Esophagus muscularis mucosa (tissue), 4 donors: ENCODE measurements at places on chromosomes 13 and 19. TPM values are rescaled to one million over a fixed set of nuclear protein-coding genes. Genes with fewer than 3 reads are reported as not detected.

Gene SPTBN4
- 6.4 TPM for total RNA-seq

Gene ANGPTL4
- total RNA-seq: 37.9 TPM

Gene CYP4F11
- 0.66 TPM for total RNA-seq

DNA sequence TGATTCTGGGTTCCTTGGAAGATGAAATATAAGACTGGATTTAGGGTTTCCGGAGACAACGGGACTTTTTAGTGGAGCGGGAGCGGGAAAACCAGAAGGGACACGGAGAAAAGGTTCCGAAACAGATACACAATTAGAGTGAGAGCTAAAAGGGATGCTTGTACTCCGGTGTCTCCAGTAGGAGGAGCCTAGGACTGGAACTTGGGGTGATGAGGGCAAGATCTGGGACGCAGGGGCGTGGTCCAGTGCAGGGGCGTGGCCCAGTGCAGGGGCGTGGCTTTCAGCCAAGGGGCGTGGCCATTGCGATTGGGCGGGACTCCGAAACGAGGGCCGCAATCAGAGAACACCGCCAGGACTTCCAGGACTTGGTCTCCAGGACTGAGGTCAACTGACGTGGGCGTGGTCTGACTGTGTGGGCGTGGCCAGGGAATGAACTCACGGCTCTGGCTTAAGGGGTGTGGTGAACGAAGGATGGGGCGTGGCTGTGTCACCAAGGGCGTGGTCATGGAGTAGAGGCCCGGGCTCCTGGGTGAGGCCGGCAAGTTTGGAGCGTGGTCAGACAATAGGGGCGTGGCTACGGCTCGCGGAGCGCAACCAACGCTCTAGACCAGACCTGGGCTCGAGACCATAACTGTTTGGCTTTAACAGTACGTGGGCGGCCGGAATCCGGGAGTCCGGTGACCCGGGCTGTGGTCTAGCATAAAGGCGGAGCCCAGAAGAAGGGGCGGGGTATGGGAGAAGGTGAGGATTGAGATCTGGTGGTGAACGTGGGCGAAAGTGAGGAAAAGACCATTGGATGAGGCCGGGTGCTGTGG lies at the start of gene DKKL1:
DKKL1 (plus strand) TSS at position 610 of the 815 bp plus-strand sequence; CDS start at position 732, 122 bp downstream.
- DNase-seq: peak; percentile 100
- H3K27me3 ChIP-seq: no peaks in the 10 kb centered on the region
- H3K4me1 ChIP-seq: peaks cover 38% of the 10 kb centered on the region
- peak within 1 kb of the TSS; percentile 95 for H3K27ac ChIP-seq
- H3K36me3 ChIP-seq: peaks cover 14% of the 10 kb centered on the region

DNA sequence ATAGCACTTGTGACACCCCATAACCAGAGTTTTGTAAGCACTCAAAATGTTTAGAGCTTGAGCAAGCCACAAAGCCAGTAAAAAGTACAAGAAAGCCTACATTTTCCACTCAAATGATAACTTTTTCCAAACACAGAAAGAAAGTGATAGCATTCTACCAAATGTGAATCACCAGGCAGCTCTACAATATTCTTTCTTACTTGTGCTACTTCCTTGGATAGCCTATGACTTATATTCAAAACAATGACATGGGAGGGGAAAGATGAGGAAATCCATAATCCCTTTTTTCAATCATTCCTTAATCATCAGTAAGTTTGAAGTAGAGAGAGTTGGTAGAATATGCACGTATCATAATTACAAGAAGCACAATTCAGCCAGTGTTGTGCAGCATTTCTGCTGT lies 650.8 kb upstream of the PCDH9 start:
- H3K27ac ChIP-seq: no peak overlapping the region
- no peaks in the 10 kb centered on the region for H3K36me3 ChIP-seq
- DNase-seq: no peak
- no peak overlapping the region for H3K4me3 ChIP-seq
- no peaks in the 10 kb centered on the region for H3K4me1 ChIP-seq

DNA sequence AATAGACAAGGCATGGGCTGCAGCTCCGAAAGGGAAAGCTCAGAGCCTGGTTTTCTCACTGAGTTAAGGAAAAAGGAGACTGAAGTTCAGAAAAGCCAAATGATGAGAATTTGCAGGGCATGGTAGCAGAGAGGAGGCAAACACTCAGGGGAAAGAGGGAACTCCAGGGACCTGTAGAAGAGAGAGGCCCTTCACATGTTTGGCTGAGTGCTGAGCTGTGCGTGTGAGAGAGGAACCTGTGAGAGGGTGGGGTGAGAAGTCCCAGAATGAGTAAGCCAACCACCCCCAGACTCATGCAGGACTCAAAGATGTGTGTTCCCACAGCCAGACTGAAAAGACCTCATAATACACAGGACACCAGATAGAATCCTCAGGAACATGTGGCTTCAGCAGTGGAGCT lies 2.8 kb upstream of the CRYL1 start:
- no peak for DNase-seq
- peaks cover 26% of the 10 kb centered on the region for H3K4me1 ChIP-seq
- no peak overlapping the region for H3K4me3 ChIP-seq
- H3K27ac ChIP-seq: no peak overlapping the region
